ENCODE measurements at places on chromosomes 11 and 22.

GRCh38 chr11:9231848-9232177, 33.3 kb downstream of the DENND5A start:
- DNase-seq: no peak

- no peak for DNase-seq
Observed at GRCh38 chr22:44158816-44159215, 21.9 kb upstream of the PARVG start.

- no peak for DNase-seq
Observed at GRCh38 chr11:119594639-119595249, 134.3 kb downstream of the NECTIN1 start.

- DNase-seq: no peak
Observed at GRCh38 chr11:35376613-35377012, 42.7 kb downstream of the SLC1A2 start.

- no peak for DNase-seq
Observed at GRCh38 chr11:68352591-68352990, 40.2 kb downstream of the LRP5 start.

DNA sequence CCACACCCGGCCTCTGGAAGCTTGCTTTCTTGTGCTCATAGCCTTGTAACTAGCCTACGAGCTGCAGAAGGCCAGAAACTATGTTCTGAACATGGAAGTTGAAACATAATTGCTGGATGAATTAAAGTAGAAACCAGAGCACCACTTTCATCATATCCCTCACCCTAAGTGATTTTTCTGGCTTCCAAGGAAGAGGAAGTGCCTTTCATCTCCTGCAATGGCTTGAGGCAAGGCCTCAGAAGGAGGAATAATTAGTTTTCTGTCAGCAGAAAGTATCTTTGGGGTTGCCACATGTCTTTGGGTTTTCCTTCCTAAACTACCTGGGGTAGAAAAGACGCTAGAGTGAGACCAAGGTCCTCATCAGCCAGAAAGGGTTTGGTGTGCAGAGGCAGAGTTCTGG, 14.5 kb downstream of the RPL27A start:
- no peak for DNase-seq

- no peak for DNase-seq
Observed at GRCh38 chr22:24845041-24845898, 39.3 kb downstream of the SGSM1 start.

- no peak for DNase-seq
Observed at GRCh38 chr22:23534201-23534850, 45.8 kb downstream of the IGLL1 start.

GRCh38 chr11:45412521-45412920, 126.4 kb upstream of the SYT13 start:
- no peak for DNase-seq

DNA sequence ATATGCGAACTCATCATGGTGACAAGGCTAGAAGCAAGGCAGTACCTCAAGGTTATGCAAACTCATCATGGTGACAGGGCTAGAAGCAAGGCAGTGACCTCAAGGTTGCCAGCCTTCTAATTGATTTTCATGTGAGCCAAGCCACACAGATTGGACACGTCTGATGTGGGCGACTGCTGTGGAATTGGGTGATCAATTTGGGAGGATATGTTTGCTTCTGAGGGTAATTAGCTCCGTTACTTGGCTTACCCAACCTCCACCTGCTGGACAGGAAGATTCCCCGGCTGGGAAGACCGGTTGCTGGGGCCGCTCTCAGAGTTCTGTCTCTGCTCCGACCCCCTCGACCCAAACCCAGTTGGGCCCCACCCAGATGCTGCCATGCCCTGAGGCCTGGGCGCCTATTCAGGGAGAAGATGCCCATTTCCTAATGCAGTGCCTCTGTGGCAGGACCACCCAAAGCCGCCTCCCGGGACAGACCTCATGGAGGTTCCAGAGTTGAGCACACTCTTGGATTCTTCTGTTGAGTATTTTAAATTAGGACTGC, 69.9 kb upstream of the SHANK2 start:
- DNase-seq: no peak

GRCh38 chr22:38169116-38169515, 12.5 kb downstream of the PLA2G6 start:
- no peak for DNase-seq

- DNase-seq: no peak
Observed at GRCh38 chr22:47457021-47457420, 694.6 kb downstream of the TBC1D22A start.

DNA sequence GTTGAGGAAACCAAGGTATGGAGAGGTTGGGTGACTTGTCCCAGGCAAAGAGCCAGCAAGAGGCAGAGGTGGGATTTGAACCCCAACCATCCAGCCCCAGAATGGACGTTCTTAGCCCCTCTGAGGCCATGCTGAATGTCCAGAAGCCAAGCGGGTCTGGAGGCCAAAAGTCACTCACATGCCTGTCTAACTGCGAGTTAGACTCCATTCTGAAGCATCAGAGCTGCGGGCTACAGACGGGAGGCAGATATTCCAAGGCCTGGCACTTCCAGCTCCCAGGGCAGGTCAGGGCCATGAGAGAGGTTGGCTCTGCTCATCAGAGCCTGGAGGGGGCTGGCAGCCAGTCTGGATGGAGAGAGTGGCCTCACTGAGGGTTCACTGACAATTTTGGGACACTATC, 616.5 kb downstream of the BRD1 start:
- no peak for DNase-seq

GRCh38 chr11:130666781-130667251, 218.4 kb downstream of the ADAMTS15 start:
- no peak for DNase-seq

DNA sequence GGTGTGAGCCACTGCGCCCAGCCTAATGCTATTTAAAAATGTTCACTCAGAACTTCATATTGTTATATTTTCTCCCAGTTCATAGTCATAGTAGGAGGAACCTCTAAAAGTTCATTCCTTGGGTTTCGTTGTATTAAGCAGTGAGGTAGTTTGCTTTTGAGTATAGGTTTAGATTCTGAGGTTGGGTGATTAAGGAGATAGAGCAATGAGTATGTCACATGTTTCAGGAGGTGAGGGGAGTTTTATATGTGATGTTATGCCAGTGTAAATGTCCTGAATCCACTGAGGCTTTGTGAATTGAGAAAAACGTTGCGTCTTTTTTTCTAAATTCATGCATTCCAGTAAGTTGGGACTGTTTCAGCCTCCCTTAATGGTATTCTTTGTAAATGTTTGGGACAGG, 4.2 kb downstream of the UBE2L3 start:
- no peak for DNase-seq

DNA sequence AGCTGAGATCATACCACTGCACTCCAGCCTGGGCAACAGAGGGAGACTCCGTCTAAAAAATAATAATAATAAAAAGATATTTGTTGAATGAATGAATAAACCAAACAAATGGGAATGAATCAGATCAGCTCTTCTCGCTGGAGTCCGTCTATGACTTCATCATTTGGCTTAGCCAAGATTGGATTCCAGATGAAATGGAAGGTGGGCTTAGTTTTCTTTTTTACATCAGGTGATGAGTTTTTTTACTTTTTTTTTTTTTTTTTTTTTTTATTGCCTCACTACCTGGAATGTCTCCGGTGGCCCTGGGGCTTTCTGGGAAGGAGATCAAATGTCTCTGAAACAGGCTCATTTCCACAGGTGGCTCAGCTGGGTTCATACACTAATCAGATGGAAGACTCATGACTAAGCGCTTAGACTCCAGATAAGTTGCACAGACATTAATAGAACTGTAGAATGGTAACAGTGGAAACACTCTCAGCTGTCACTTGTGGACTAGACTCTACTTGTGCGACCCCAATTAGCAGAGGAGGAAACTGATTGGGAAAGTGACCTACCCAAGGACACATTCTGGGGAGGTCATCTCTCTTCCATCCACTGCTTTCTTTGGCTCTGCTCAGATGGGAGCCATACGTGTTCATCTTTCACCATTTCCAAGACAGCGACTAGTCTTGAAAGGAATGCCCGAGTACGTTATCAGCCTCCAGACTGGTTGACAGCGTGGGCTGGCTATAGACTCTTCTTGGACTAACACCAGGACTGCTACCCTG, 20.5 kb upstream of the RBFOX2 start:
- no peak for DNase-seq

GRCh38 chr11:108886660-108887009, 221.8 kb downstream of the DDX10 start:
- DNase-seq: no peak

GRCh38 chr11:5293028-5293427, 8.7 kb downstream of the OR51B4 start:
- no peak for DNase-seq

GRCh38 chr11:71418643-71419042, 29.6 kb downstream of the DHCR7 start:
- no peak for DNase-seq

DNA sequence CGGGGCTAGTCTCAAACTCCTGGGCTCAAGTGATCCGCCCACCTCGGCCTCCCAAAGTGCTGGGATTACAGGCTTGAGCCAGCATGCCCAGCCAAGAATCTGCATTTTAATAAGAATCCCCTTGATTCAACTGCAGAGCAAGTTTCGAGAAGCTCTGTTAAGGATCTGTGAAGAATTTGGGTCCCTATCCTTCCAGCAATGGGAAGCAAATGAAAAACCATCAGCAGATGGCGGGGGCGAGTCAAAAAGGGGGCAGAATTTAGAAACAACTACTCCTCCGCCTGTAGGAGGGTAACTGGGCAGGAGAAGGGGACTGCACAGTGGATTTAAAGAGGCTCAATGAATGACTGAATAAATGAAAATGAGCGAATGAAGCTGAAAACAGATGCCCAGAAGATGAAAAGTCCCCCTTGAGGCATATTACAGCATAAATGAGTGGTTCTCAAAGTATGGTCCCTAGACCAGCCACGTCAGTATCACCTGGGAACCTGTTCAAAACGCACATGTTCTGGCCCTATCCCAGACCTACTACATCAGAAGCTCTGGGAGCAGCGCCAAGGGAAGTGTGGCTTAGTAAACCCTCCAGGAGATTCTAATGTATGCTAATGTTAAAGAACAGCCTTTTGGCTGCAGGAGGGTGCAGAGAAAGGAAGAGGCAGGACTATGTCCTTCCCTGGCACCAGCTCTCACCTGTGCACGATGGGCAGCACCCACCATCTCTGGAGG, 15.0 kb downstream of the VWCE start:
- DNase-seq: no peak

DNA sequence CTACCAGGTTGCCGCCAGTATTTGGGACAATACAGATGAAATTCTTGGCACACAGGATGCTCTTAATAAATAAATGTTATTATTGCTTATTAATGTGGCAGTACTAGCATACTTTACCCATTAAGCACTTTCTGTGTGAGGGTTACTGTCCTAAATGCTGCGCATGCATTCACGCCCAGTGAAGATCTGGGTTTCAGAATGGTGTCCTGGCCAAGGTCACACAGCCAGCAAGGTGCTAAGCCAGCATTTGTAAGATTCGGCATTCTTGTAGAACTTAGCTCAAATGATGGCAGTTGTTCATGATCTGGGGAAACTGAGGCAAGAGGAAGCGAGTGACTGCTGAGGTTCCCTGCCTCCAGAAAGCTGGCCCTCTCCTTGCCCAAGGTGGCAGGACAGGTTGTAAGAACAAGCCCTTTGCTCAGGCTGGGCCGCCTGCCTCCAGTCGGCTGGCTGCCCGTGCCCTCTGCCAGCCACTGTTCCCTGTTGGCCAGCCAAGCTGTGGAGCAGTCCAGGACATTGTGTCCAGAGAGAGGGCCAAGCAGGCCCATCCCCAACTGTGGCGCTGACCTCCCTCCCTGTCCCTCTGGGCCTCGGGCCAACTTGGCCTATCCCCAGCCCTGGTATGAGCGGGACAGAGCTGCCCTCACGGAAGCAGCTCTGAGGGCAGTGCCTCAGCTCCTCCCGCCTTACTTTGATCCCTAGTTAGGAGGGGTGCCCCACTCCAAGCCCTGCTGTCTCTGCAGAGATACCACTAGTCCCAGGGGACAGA, 28.8 kb downstream of the TOB2 start:
- no peak for DNase-seq

GRCh38 chr11:48193876-48194275, 22.7 kb upstream of the OR4B1 start:
- no peak for DNase-seq

DNA sequence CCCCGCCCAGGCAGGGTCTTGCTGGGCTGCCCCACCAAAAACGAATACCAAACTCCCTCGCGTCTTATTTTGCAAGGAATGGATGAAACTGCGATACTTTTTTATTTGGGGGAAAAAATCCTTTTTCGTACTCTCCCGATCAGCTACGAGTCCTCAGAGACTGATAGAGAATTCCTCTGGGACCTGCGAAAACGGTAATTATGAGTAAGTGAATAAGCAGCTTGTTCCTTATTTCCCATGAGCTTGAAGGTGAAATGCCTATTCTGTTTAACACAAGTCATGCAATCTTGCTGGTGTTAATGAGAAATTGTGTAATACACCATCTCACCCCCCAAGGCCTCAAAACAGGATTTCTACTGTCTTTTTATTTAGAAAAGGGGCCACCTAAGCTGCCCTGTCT, 5.5 kb downstream of the GRK3 start:
- no peak for DNase-seq

DNA sequence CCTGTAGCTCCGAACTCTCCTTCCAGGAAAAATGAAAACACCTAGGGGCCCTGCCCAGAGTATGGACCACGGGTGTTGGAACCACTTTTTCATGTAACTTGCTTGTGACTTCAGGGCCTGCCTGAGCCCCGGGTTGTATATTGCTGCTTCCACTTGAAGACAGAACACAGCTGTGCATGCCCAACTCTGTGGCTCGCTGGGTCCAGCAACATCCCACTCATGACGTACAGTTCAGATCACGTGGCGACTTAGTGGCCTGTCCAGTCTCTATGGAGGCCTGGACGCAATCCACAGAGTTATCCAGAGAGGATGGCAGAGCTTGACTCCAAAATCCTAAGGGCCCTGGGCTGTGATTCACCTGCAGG, 6.8 kb downstream of the C11orf21 start:
- no peak for DNase-seq

DNA sequence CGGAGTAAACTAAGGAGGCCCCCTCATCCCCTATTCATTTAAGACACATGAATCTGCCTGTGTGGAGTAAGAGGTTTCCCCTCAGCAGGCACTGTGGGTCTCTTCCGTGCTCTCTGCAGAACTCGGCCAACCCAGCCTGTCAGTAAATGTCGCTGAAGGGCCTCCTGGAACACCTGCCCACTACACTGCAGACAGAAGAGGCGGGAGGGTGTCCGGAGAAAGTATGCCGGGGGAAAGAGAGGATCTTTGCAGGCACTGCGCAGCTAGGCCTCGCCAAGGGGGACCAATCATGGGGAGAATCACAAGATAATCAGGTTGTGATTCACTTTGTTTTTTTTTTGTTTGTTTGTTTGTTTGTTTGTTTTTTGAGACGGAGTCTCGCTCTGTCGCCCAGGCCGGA, 110.8 kb downstream of the MORC2 start:
- DNase-seq: no peak

- DNase-seq: no peak
Observed at GRCh38 chr22:45547731-45548130, 45.0 kb downstream of the FBLN1 start.
